ENCODE measurements at places on chromosomes 16 and 17. TPM values are rescaled to one million over a fixed set of nuclear protein-coding genes. Genes with fewer than 3 reads are reported as not detected.

UNC13D gene
- total RNA-seq: 43.9 TPM

HOXB7 gene
- total RNA-seq: not detected

SEPTIN12 gene
- not detected for total RNA-seq

GRCh38 chr16:8905168-8905762, 23.1 kb downstream of the LITAFD start:
- H3K4me3 ChIP-seq: no peak overlapping the region
- no peak overlapping the region for H3K27ac ChIP-seq
- H3K27me3 ChIP-seq: no peaks in the 10 kb centered on the region
- peaks cover 47% of the 10 kb centered on the region for H3K36me3 ChIP-seq
- peak; percentile 29 for DNase-seq
- no peaks in the 10 kb centered on the region for H3K4me1 ChIP-seq

DNA sequence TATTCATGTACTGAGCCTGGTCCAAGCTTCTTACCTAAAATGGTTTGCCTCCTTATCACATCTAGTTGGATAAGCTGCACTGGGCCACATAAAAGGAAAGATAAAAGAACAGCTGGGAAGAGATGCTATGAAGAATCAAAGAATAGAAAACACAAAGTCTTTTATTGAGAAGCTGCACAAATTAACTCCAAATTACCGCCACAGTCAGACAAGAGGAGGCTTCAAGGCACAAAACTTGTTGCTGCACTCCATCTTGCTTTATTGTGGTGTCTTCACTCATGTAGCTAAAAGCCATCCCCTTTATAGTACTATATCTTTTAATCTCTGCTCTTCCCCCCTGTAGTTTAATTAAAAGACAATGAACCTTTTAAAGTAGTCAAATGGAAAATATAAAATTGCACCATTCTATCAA, 330.6 kb upstream of the PMFBP1 start:
- no peak overlapping the region for H3K4me3 ChIP-seq
- no peaks in the 10 kb centered on the region for H3K27me3 ChIP-seq
- H3K27ac ChIP-seq: no peak overlapping the region
- no peaks in the 10 kb centered on the region for H3K4me1 ChIP-seq

DNA sequence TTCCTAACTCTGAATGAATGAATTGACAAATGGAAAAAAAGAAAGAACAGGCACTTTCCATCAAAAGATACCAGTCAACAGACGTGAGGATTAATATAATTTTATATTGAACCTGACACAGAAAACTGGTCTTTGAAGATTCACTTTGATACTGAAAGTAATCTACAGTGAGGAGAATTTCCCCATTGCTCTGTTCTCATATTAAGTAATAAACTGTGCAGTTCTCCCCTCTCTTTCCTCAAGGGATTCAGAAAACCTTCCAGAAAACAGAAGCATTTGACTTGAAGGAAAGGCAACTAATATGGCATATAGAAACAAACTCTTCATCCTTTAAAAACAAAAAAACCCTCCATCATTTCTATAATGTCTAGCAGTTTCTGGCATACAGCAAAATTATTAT, 2.2 kb downstream of the TEX2 start:
- H3K36me3 ChIP-seq: no peaks in the 10 kb centered on the region
- H3K27ac ChIP-seq: no peak overlapping the region
- no peaks in the 10 kb centered on the region for H3K27me3 ChIP-seq
- H3K4me3 ChIP-seq: no peak overlapping the region
- no peak for DNase-seq

- no peaks in the 10 kb centered on the region for H3K27me3 ChIP-seq
- H3K27ac ChIP-seq: no peak overlapping the region
- peak; percentile 36 for DNase-seq
- no peaks in the 10 kb centered on the region for H3K36me3 ChIP-seq
- peak overlapping the region; percentile 70 for H3K4me3 ChIP-seq
These were observed 797 bp upstream of the RAB11FIP3 start for GRCh38 chr16:424623-425081.

DNA sequence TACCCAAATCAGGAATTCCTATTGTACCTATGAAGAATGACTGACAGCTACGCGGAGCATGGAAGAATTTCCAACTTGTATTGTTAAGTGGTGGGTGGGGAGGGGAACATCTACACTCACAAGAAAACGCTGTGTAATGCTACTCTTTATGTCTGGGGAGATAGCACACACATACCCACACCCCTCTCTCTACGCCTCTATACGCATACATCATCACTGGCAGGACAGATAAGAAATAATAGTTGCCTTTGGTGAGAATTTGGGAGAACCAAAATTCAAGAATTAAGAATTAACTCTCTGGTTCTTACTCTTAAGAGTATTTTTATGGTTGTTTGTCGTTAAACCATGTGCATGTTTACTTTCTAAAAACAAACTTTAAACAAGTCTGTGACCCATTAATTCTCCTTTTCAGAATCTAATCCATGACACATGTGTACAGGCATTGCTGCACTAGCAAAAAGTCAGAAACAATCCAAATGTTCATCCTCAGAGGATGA, 33.9 kb downstream of the CREBBP start:
- no peak overlapping the region for H3K27ac ChIP-seq
- no peaks in the 10 kb centered on the region for H3K27me3 ChIP-seq

GRCh38 chr17:61366715-61367413, 32.8 kb upstream of the TBX2 start:
- 0 out of 2 replicates have a peak, but pooled peaks cover 7% of the 10 kb centered on the region for H3K4me1 ChIP-seq
- DNase-seq: no peak
- H3K36me3 ChIP-seq: no peaks in the 10 kb centered on the region
- H3K4me3 ChIP-seq: no peak overlapping the region

DNA sequence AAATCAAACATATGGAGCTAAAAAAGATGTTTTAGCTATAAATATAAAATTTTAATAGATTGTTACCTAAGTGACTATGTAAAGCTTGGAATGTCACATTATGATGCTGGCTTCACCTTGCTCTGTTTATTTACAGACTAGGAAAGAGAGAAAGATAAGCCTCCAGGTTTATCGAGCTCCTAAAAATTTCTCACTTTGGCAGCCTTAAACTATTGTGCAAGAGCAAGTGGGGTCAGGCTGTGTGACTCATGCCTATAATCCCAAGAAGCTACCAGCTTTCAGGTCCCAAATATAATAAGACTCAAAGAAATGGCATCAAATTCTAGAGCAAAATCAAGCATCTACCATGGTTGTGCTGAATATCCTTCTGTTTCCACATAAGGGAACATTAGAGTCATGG, 34.3 kb upstream of the PRSS54 start:
- no peak overlapping the region for H3K27ac ChIP-seq
- no peaks in the 10 kb centered on the region for H3K36me3 ChIP-seq
- no peak overlapping the region for H3K4me3 ChIP-seq
- H3K4me1 ChIP-seq: no peaks in the 10 kb centered on the region
- DNase-seq: peak; percentile 51
- H3K27me3 ChIP-seq: 0 out of 2 replicates have a peak, but pooled peaks cover 4% of the 10 kb centered on the region

GRCh38 chr17:2928294-2928890, 132.2 kb downstream of the RAP1GAP2 start:
- no peaks in the 10 kb centered on the region for H3K27me3 ChIP-seq
- DNase-seq: no peak
- H3K4me3 ChIP-seq: no peak overlapping the region
- H3K4me1 ChIP-seq: peaks cover 11% of the 10 kb centered on the region
- H3K27ac ChIP-seq: no peak overlapping the region

Data from PC-3 (cell line).